Dermis microvascular lymphatic vessel endothelial cell (primary cell): ENCODE measurements at places on chromosomes 11 and 22.

- no peak for DNase-seq
Observed at GRCh38 chr22:46456818-46457163, 80.6 kb downstream of the CELSR1 start.

- no peak for DNase-seq
Observed at GRCh38 chr11:11984563-11984962, 23.9 kb downstream of the DKK3 start.

- DNase-seq, result no peak
Observed at GRCh38 chr11:118652681-118653181, 26.7 kb downstream of the TREH start.

DNA sequence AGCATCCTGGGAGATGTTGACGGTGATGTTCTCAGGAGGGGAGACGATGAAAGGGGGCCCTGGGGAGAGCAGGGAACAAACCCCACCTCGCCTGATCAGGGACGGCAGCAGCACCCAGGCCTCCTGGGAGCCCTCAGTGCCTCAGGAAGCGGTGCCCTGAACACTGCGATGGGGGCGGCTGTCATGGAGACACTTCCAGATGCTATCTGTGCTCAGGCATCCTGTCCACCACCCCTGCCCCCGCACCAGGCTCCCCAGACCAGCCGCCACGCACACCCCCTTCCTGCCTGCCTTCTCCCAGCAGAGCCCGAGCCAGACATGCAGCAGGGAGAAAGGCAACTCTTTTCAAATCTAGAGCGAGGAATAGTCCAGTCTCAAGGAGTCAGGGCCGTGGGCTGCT lies 20.6 kb downstream of the IGSF9B start:
- no peak for DNase-seq

DNA sequence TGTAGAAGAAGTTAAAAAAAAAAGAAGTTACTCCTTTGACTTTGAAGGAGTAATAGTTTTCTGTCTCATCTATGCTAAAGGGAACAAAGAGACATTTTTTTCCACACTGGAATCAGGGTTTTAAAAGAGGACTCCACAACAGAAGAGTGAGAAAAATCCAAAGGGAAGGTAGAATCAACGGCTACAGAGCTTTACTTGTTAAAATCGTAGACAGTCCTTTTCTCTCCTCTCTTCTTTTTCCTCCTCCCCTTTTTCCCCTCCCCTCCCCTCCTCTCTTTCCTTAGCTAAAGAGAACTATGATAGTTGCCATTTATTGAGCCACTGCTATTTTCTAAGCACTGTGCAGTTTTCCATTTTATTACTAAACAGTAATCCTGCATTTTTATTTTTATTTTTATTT lies 29.2 kb downstream of the DDIAS start:
- DNase-seq, result no peak

DNA sequence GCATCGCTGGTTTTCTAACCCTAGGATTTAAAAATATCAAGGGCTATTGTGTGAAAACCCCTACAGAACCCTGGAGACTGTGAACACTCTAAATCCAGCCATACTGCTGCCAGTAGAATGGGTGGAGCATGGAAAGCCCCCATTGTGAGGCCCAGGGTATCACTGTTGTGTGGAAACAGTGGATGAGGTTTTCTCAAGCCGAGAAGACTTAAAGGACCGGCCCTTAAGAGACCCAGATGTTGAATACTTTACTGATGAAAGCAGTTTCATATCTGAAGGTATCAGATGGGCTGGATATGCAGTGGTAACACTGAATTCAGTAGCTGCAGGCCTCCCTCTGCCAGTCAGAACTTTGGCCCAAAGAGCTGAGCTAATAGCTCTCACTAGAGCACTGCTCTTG lies 41.6 kb upstream of the GLYAT start:
- no peak for DNase-seq

- no peak for DNase-seq
Observed at GRCh38 chr11:102420547-102420946, 32.0 kb downstream of the TMEM123 start.

DNA sequence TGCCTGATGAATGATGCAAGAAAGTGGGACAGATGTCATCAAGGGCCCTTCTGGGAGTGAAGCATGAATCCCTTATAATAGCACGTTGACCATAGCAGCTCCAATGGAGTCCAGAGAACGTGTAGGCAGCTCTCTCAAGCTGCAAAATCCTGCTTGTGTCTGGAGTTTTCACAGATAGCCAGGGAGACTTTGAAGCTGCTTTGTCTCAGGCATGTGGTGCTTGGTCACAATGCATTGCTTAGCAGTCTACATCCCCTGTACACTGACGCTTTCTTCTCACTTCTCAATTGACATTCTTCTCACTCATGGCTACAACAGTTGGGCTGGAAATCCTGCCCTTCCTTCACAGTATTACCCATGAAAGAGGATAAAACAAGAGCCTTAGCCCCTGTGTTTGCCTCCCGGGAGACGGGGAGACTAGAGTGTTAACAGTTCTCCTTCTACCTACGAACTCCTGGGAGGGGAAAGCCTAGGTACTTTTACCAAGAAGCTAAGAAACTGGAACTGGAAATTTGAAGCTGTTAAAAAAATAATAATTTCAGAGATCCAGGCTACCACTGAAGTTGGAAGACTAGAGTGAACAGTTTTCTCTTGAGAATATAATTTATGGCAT lies 20.7 kb upstream of the MMP7 start:
- DNase-seq, result no peak
